Glutamatergic neuron (in vitro differentiated cells): ENCODE measurements at places on chromosomes 12 and 14. TPM values are rescaled to one million over a fixed set of nuclear protein-coding genes. Genes with fewer than 3 reads are reported as not detected.

Gene TMEM132C
- total RNA-seq = 8.0 TPM

Gene SLC39A9
- 56.4 TPM for total RNA-seq

Gene HOXC10
- not detected for total RNA-seq

Gene PPM1H
- 6.3 TPM for total RNA-seq

Gene GPR135
- 0.91 TPM for total RNA-seq

Gene GRIN2B
- total RNA-seq = 0.02 TPM
